ENCODE measurements at places on chromosomes 4 and X.

DNA sequence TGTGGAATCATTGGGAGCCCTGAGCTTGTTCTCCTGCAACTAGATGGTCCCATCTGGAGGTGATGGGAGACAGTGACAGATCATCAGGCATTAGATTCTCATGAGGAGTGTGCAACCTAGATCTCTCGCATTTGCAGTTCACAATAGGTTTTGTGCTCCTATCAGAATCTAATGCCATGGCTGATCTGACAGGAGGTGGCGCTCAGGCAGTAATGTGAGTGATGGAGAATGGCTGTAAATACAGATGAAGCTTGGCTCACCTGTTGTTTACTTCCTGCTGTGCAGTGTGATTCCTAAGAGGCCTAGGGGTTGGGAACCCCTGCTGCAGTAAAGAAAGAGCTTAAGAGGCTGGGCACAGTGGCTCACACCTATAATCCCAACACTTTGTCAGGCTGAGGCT, 42.2 kb upstream of the PUDP start:
- DNase-seq = no peak

DNA sequence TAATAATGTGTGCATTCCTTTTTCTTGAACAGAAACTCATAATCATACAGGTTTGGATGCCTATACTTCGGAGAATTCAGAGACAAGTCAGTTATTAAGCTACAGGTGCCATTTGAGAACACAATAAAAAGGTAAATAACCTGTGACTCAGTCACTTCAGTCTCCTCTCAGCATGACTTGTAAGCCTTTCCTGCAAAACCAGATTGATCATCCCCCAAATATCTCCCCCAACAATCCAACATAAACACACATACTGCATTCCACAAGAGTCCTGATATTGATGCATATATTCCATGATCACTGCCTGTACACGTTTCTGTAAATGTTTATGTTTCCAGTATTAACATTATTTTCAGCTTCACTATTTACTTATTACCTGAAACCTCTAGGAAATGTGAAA, 110.8 kb downstream of the PWWP3B start:
- no peak for DNase-seq

DNA sequence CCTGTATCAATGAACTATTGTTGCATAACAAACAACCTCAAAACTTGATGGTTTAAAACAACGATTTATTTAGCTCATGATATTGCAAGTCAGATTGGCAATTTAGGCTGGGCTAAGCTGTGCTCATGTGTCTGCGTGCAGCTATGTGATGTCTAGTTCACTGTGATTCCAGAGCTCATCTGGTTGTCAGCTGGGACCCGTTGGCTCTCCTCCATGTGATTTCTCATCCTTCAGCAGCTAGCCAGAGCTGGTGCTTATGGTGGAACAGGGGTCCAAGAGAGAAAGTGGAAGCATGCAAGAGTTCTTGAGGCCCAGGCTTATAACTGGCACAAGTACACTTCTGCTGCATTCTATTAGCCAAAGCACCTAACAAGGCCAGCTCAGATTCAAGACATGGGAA, 28.8 kb upstream of the TRPC3 start:
- peak; percentile 26 for DNase-seq

- no peak for DNase-seq
Observed at GRCh38 chr4:186734251-186734650, 10.6 kb upstream of the FAT1 start.

DNA sequence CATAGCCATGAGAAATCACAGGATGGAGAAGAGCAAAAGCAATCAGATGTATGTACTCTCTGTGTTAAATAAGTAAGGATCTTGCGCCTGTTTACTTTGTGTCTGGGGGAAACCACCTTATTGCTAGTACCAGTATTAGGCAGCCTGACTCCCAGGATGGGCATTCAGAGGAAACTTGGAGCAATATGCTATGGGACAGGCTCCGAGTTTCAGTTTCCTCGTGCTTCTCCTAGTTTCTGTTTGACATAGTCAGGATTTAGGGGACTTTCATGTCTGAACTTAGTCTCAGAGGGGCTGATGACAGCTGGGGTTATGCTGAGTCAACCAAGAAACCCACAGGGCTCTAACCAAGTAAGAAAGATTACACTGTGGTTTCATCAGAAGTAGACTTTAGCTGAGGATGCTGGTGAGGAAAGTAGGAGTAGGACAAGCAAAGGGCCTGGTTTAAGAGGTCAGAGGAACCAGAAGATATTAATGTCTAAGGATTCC, 13.5 kb downstream of the NSUN7 start:
- peak; percentile 81 for DNase-seq

DNA sequence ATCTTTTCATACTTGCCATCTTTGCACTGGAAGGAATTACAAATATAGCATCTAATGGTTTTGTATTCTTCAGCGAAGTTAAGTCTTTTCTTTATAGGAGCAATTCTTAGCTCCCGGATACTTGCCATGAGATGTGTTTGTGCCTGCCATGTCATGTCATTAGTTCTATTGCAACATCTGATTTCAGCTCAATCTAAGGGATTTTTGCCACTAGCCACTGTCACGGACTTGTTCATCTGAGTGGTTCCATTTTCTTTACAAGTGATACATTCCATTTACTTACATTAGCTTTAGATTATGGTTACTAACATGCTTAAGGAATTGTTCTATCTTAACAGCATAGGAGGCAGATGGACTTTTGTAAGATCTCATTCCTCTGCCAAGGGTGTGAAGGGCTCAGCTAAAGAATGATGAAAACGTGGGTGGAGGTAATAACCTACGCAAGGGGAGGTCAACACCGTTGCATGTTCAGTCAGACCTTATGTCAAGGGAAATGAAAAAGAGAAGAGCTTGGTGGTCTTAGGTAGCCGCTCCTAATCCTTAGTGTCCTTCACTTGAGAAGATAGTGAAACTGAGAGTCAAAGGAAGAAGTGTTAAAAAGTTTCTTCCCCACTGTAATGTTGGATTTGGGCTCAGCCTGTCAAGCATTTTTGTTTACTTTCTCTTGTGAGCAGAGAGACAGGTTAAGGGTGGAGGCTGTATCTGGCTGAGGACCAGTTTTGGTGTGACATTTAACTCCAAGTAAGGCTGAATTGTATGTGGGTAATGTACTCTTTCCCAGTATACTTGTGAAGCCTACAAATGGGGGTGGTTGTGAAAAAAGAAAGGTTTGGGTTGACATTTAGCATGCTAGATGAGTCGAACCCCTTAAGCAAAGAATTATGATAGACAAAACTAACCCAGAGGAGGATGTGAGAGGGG, 3.6 kb upstream of the KLHL2 start:
- no peak for DNase-seq

GRCh38 chrX:16739574-16739973, 20.2 kb downstream of the SYAP1 start:
- DNase-seq = peak; percentile 13

GRCh38 chr4:71026086-71026485, 32.6 kb downstream of the DCK start:
- DNase-seq = peak; percentile 77

DNA sequence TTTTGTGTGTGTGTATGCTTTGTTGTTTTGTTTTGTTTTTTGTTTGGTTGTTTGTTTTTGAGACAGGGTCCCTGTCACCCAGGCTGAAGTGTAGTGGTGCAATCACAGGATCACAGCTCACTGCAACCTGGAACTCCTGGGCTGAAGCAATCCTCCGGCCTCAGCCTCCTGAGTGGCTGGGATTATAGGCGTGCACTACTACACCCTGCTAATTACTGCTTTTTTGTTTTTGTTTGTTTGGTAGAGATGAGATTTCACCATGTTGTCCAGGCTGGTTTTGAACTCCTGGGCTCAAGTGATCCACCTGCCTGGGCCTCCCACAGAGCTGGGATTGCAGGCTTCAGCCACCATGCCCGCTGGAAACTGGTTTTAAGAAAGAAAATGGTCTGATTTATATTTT, 44.7 kb upstream of the ARHGAP24 start:
- DNase-seq = no peak

DNA sequence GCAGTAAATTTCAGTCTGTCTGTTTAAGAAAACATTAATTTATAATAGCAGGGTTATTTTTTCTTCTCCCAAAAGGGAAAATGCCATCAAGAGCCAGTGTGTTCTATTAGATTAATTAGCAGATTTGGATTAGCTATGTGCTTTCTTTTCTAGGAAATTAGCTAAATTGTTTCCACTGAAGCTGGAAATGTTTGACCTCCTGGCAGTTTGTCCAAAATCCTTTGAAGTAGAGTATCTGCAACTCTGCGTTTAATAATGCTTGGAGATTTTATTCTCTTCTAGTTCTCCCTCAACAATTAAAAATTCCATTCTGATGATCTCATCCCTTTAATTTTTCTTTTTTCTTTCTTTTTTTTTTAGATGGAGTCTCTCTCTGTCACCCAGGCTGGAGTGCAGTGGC, 27.1 kb upstream of the HOPX start:
- no peak for DNase-seq

DNA sequence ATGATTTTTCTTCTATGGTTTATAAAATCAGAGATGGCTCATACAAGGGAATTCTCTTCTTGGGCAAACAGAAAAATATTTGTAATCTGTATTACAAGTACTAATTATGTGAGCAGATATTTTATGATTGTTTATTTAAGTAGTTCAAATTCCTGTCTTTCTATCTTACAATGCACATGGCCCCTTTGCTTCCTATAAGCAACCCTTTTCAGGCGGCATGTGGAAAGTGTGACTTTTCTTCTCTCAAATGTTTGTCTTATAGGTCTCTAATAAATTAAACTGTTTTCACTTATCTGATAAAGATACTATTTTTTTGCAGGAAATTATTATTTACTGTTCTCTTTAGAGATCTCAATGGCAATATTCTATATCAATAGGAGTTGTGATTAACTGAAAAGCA, 259.3 kb upstream of the MAGEB18 start:
- no peak for DNase-seq

GRCh38 chr4:26163425-26164362, 157.1 kb upstream of the RBPJ start:
- DNase-seq = peak; percentile 26

All from fibroblast of villous mesenchyme (primary cell).